Spinal cord (tissue), 10 donors: ENCODE measurements at places on chromosomes 3 and 15. TPM values are rescaled to one million over a fixed set of nuclear protein-coding genes. Genes with fewer than 3 reads are reported as not detected.

The GOLGA6L10 gene
- total RNA-seq: 2.3 TPM

The TPRG1 gene
- total RNA-seq: 5.1 TPM

The ZDHHC23 gene
- 7.8 TPM for total RNA-seq

The PLCL2 gene
- total RNA-seq: 29.8 TPM

The CX3CR1 gene
- total RNA-seq: 27.7 TPM

- H3K4me1 ChIP-seq: no peaks in the 10 kb centered on the region
- H3K36me3 ChIP-seq: peaks cover 9% of the 10 kb centered on the region
- no peaks in the 10 kb centered on the region for H3K27me3 ChIP-seq
- H3K27ac ChIP-seq: no peak overlapping the region
- H3K4me3 ChIP-seq: no peak overlapping the region
These were observed 39.1 kb downstream of the MRPS11 start for GRCh38 chr15:88506628-88507027.

GRCh38 chr3:102179326-102180177, 255.3 kb upstream of the ZPLD1 start:
- no peak overlapping the region for H3K4me3 ChIP-seq
- no peak for DNase-seq
- H3K4me1 ChIP-seq: no peaks in the 10 kb centered on the region
- H3K27me3 ChIP-seq: no peaks in the 10 kb centered on the region
- H3K27ac ChIP-seq: peak overlapping the region; percentile 38

- no peaks in the 10 kb centered on the region for H3K36me3 ChIP-seq
- peak overlapping the region; percentile 83 for H3K4me3 ChIP-seq
- peak overlapping the region; percentile 83 for H3K27ac ChIP-seq
- no peaks in the 10 kb centered on the region for H3K27me3 ChIP-seq
- peaks cover 7% of the 10 kb centered on the region for H3K4me1 ChIP-seq
- peak; percentile 78 for DNase-seq
These were observed 30.7 kb upstream of the ST3GAL6 start for GRCh38 chr3:98732286-98733052.

- no peaks in the 10 kb centered on the region for H3K27me3 ChIP-seq
- H3K4me3 ChIP-seq: no peak overlapping the region
These were observed 70.5 kb upstream of the ALDH1A3 start for GRCh38 chr15:100809151-100809550.

- H3K4me3 ChIP-seq: no peak overlapping the region
- no peaks in the 10 kb centered on the region for H3K36me3 ChIP-seq
- H3K4me1 ChIP-seq: peaks cover 41% of the 10 kb centered on the region
- no peak for DNase-seq
These were observed 15.5 kb upstream of the CCDC33 start for GRCh38 chr15:74220475-74221248.

- no peak for DNase-seq
- H3K27me3 ChIP-seq: peaks cover 22% of the 10 kb centered on the region
- H3K4me1 ChIP-seq: peaks cover 58% of the 10 kb centered on the region
- peaks cover 15% of the 10 kb centered on the region for H3K36me3 ChIP-seq
These were observed 2.6 kb downstream of the BHLHE40 start for GRCh38 chr3:4981665-4982494.

- H3K27me3 ChIP-seq: no peaks in the 10 kb centered on the region
- peaks cover 21% of the 10 kb centered on the region for H3K36me3 ChIP-seq
- peak overlapping the region; percentile 94 for H3K27ac ChIP-seq
- DNase-seq: no peak
- H3K4me1 ChIP-seq: peaks cover 27% of the 10 kb centered on the region
These were observed 594 bp downstream of the CRELD1 start for GRCh38 chr3:9934235-9934621.

DNA sequence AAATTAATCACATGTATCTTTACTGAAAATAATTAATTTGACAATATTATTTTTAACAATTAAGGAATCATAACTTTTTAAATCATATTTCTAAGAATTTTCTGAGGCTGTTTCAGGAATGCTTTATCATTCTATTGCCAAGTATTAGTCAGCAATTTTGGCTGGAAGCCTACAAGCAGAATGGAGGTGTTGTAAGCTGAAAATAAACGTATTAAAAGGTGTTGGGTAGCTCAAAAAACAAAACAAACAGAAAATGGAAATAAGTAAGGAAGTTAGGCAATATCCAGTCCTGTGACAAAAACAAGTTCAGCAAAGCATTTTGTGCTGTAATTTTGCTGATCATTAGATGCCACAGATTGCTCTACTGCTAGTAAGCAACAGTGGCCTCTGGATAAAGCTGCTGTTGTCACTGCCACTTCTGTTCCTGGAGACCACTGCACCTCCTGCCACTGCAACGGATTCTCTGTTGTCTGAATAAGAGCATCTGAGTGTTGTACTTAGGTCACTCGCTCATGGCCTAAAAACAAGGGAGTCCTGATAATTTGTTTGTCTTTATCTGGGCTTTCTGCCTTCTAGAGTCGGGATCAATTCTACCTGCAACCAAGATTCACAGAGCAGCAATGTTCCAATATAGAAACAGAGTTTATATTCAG, 63.5 kb upstream of the SLITRK3 start:
- H3K27ac ChIP-seq: no peak overlapping the region
- H3K27me3 ChIP-seq: no peaks in the 10 kb centered on the region
- H3K4me3 ChIP-seq: no peak overlapping the region
- H3K36me3 ChIP-seq: no peaks in the 10 kb centered on the region
- no peaks in the 10 kb centered on the region for H3K4me1 ChIP-seq

DNA sequence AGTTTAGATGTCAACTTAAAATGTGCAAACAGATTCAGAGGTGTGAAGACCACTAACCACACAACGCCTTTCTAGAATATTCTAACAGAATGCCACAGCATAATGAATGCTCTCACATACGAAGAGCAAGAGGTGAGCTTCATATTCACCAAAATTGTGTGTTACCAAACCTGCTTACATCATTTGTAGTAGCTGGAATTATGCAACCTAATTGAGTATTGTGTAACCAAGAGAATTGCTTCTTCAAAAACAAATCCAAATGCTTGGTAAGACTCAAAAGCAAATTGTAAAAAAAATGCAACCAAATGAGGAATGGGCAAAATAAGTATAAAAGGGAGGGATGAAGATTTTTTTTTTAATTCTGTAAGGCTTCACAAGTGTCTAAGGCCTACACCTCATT, 160.7 kb downstream of the TAFA4 start:
- H3K4me1 ChIP-seq: no peaks in the 10 kb centered on the region
- DNase-seq: no peak
- no peaks in the 10 kb centered on the region for H3K27me3 ChIP-seq
- H3K4me3 ChIP-seq: no peak overlapping the region
- no peaks in the 10 kb centered on the region for H3K36me3 ChIP-seq
- H3K27ac ChIP-seq: no peak overlapping the region

GRCh38 chr3:71104556-71104955, 479.0 kb downstream of the FOXP1 start:
- no peak overlapping the region for H3K4me3 ChIP-seq
- H3K36me3 ChIP-seq: no peaks in the 10 kb centered on the region
- no peak for DNase-seq
- no peak overlapping the region for H3K27ac ChIP-seq
- H3K4me1 ChIP-seq: peaks cover 4% of the 10 kb centered on the region

- H3K27me3 ChIP-seq: no peaks in the 10 kb centered on the region
- H3K27ac ChIP-seq: no peak overlapping the region
- no peaks in the 10 kb centered on the region for H3K36me3 ChIP-seq
These were observed 163.3 kb downstream of the CDIN1 start for GRCh38 chr15:36742696-36743095.

- no peak for DNase-seq
- H3K27me3 ChIP-seq: no peaks in the 10 kb centered on the region
- no peaks in the 10 kb centered on the region for H3K36me3 ChIP-seq
- no peaks in the 10 kb centered on the region for H3K4me1 ChIP-seq
- no peak overlapping the region for H3K27ac ChIP-seq
These were observed 89.2 kb downstream of the CGGBP1 start for GRCh38 chr3:87969620-87970019.

GRCh38 chr3:62678841-62679240, 196.4 kb downstream of the CADPS start:
- no peak for DNase-seq
- no peaks in the 10 kb centered on the region for H3K27me3 ChIP-seq
- no peaks in the 10 kb centered on the region for H3K4me1 ChIP-seq
- H3K27ac ChIP-seq: no peak overlapping the region
- H3K4me3 ChIP-seq: no peak overlapping the region

DNA sequence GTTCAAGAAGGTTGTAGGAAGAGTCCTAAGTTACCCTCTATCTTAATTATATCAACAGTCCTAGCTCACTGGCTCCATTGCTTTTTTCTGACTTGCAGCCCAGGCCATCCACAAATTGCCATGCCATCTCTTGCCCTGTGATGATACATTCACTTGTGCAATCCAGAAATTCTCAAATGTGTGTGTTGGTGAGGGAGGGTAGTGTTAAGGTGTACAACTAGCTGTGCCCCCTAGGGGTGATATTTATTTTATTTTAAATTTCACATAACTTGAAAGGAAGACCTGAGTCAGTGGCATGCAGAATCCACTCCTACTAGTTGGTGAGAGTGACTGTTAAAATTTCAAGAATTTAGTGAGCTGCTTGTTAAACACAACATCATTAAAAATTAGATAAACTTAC, 156.1 kb upstream of the ANKRD28 start:
- no peaks in the 10 kb centered on the region for H3K27me3 ChIP-seq
- H3K27ac ChIP-seq: no peak overlapping the region
- no peak for DNase-seq
- H3K4me3 ChIP-seq: no peak overlapping the region
- no peaks in the 10 kb centered on the region for H3K36me3 ChIP-seq
- no peaks in the 10 kb centered on the region for H3K4me1 ChIP-seq

DNA sequence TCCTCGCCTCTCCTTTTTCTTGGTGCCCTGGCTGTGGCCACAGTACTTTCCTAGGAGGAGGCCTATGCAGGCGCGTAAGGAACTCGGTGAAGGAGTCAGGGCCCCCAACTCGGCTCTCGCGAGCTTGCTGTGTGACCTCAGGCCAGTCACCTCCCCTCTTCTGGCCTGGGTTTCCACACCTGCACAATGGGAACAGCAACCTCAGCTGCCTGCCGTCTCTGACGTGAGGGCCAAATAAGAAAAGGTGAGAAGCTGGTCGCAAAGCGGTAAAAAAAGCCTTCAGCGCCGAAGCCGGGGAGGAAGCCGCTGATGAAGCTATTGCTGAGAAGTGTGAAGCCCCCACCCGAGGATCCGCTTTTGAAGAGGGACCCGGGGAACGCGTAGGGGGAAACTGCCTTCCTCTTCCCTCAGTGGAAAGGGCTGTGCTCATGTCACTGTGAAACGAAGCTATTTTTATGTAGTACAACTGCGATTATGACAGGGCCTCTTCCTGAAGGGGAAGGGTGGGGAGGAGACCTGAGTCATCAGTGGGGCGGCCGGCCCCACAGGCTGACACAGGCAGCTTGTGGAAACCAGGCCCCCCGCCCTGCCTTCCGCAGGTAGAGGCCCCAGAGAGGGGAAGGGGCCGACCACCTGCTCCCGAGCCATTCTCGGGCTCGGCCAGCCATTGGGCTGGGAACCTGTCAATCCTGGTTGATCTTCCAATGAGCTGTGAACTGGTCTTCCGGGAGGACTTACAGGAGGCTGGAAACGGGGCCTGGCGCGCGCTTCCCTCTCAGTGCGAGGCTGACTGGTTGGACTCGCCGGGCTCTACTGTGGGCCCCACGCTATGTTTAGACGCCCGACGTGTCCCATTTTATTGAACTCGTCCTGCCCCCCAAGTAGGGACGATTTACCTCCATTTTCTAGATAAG, 18.0 kb upstream of the ANKDD1A start:
- H3K27ac ChIP-seq: peak overlapping the region; percentile 86
- H3K27me3 ChIP-seq: no peaks in the 10 kb centered on the region
- peak; percentile 91 for DNase-seq
- no peaks in the 10 kb centered on the region for H3K36me3 ChIP-seq
- peak overlapping the region; percentile 40 for H3K4me3 ChIP-seq

- no peak for DNase-seq
- H3K27ac ChIP-seq: no peak overlapping the region
- H3K4me3 ChIP-seq: no peak overlapping the region
- H3K27me3 ChIP-seq: no peaks in the 10 kb centered on the region
These were observed 14.4 kb downstream of the ALDH1L1 start for GRCh38 chr3:126166009-126166408.

GRCh38 chr3:8776406-8776805, 7.0 kb upstream of the OXTR start:
- DNase-seq: no peak
- no peak overlapping the region for H3K27ac ChIP-seq
- H3K4me3 ChIP-seq: no peak overlapping the region
- no peaks in the 10 kb centered on the region for H3K27me3 ChIP-seq
- no peaks in the 10 kb centered on the region for H3K36me3 ChIP-seq
